Gastroesophageal sphincter (tissue), 4 donors: ENCODE measurements at places on chromosomes 1 and 21.

GRCh38 chr1:66182551-66183178, 351.3 kb upstream of the SGIP1 start:
- peak; percentile 89 for ATAC-seq

DNA sequence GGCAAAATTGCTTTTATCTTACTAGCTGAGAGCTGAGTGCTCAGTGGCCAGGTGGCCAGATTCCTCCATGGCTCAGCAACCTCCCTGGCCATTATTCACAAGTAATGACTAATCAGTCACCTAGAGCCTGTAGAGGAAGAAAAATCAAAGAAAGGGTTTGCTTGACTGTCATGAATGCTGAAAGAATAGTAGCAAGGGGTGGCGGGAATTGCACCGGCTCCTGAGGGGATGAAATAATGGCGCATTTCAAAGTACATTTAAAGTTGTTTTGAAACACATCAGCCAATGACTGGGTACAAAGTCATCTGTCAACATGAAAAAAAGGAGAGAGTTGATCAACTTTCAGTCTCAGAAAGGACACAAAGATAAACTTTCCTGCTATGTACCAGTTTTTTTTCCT, 99.5 kb downstream of the OMA1 start:
- ATAC-seq: no peak

- no peak for ATAC-seq
These were observed 32.7 kb upstream of the DHCR24 start for GRCh38 chr1:54919367-54920359.

DNA sequence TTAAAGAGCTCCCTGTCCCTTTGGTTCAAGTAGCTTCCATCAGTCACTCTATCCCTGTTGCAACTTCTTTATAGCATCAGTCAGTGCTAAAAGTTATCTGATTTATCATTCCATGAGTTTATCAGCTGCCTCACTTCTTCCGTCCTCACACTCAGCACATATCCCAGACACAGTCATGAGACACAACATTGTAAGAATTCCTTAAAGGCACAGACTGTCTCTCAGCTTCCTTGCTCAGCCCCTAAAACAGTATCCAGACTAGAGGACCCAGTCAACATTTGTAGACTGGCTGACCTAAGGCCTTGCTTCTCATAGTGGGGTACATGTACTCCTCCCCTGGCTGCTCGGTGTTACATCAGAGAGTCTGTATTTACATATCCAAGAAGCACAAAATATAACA, 164.9 kb upstream of the ADGRL2 start:
- ATAC-seq: no peak

DNA sequence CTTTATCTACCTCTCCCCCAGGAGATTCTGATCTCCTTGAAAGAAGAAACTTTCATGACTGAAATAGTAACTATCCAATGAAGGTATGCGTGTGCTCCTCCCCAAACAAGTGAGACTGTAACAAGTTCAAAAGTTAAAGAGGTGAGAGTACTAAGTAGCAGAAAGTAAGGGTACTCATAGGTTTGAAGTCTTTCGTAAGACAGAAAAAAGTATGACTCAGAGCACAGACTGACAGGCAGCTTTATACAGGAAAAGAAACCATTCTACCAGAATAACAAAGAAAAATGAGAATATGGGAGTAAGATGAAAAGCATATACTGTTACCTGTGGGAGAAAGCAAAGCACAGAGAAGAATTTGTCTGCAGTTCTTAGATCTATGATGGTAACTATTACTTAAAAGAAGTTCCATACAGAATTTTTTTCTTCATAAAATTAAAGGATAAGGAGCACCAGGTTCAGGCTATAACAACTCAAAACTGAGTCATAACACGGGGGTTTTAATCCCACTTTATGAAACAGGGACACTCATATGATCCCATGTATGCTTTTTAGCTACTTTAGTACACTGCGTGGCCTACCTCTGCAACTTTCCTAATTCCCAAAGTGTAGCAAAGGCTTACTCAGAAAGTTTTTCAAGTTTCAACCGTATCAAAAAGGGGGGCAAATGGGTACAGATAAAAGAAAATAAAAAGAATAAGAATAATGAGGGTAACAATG, 52.0 kb downstream of the FOXJ3 start:
- no peak for ATAC-seq

DNA sequence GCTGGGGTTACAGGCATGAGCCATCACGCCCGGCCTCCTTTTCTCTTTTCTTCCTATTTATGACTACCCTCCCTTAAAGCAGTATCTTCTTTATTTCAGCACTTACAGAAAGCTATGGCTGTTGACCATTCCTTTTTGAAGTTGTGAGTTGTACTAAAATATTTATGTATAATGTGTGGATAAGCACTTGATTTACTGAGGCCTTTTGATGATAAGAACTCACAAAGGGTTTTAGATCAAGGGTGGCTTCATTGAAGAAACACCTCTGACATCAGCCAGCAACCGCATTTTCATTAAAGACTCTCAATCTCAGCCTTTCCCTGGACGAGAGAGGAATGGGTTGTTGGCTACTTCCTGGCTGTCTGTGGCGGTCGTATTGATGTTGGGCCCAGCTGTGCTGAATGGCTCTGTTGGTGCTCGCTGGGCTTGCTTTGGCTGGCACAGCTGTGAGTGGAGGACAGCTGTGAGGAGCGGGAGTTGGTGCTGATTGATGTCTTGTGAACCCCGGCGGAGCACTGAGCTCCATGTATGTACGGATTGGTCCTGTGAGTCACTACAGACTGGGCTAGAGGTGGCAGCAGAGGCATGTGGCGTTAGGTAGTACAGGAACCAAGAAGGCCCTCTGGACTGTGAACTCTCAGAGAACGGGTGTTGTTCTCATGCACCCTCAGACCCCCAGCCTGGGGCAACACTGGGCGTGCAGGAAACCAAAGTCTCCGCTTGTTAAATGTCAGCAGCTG, 208.8 kb downstream of the KIF26B start:
- ATAC-seq: no peak

DNA sequence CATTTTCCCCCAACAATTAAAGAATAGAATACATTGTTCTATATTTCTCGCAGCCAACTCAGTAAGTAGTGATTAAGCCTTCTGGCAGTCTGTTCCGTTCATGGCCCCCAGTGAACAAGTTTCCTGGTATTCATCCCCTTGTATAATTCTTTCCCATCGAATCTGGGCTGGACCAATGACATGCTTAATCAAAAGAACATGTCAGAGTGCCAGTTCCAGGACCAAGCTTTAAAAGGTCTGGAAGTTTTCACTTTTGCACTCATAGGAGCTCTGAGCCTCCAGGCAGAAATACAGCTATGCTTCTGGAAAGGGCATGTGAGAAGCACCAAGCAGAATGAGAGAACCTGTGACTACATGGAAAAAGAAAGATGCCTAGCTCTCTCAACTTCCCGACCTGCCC, 22.5 kb upstream of the DPYD start:
- no peak for ATAC-seq

- ATAC-seq: no peak
These were observed 77.6 kb downstream of the PLXNA2 start for GRCh38 chr1:208166340-208167138.

- no peak for ATAC-seq
These were observed 99.3 kb downstream of the GLUL start for GRCh38 chr1:182292193-182292741.

DNA sequence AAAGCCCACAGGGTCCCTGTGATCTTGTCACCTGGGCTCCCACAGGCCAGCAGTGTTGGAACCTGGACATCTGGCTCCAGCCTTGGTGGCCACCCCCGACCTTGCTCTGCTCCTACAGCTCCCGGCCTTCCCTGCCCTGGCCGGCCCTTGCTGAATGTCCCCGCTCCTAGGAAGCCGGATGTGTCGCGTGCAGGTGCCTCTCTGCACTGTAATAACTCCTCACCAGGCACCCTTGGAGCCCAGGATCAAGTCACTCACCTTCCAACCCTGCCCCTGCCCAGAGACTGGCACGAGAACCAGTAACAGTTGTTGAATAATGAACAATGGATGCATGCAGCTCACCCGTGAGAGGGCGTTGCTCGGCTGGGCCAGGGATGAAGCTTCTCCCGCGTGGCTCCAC, 12.1 kb downstream of the PDE9A start:
- ATAC-seq: no peak

DNA sequence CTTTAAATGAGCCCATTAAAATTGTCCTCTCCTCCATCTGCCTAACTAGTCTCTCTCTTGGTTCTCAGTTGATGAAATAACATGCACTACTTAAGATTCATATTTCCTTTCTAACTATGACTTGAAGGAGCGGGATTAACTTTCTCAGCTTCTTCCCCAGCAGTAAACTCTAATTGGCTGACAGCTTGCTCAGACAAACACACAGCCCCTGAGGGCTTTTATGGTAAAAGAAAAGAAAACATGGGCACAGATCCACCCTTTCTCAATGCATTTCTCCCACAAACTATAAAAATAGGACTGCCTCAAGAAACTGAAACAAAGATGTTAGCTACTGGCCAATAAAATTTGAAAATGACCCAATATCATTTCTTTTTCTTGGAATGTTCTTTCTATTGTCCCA, 703.1 kb downstream of the ADGRL2 start:
- no peak for ATAC-seq

DNA sequence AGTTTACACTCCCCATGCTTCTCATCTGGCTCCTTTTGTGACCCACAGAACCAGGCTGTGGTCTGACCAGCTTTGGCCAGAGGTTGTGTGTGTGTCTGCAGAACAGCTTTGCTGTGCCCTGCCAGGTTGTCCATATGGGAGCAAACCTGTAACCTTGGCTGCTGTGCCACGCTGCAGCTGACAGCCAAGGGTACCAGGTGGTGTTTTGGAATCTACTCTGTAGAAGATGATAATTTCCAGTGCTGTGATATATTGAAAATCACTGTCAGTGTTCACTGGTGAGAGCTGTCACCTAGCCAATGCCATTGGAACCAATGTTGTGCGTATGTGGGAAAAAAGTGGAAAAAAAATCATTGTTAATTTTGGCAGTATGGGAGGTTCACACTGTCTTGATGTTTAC, 18.2 kb downstream of the CENPF start:
- ATAC-seq: no peak

- no peak for ATAC-seq
These were observed 49.5 kb downstream of the NRDC start for GRCh38 chr1:51829058-51829457.

GRCh38 chr1:182278144-182279054, 113.2 kb downstream of the GLUL start:
- no peak for ATAC-seq

DNA sequence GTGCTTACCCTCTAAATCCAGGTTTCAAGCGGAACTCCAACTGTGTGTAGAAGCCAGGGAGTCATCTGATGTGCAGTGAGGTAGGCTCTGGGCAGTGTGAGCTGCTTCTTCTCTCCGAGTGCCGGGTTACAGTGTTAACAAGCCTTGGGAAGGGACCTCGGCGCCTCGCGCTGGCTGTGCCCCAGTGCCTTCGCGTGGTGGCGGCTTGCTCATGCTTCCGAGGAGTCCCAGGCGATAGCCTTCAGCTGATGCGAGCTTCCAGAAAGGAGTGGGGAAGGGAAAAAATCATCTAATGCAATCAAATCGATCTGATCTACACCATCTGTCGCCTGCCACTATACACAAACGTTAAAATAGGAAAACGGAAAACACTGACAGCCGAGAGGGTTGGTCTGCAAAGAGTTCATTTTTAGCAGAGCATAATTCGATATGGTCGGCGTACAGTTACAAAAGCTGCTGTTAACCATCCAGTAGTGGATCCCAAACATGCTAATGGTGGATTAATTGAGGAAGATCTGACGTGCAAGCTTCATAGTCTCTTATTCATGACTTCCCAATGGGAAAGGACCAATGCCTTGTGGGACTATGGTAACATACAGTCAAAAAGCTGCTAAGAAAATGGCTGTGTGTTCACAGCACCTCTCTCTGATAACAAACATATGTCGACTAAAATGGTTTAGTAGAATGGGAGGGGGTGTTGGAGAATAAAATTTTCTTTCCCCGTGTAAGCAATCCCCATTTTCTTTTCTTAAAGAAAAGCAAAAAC, 128.7 kb upstream of the DPYD start:
- no peak for ATAC-seq

DNA sequence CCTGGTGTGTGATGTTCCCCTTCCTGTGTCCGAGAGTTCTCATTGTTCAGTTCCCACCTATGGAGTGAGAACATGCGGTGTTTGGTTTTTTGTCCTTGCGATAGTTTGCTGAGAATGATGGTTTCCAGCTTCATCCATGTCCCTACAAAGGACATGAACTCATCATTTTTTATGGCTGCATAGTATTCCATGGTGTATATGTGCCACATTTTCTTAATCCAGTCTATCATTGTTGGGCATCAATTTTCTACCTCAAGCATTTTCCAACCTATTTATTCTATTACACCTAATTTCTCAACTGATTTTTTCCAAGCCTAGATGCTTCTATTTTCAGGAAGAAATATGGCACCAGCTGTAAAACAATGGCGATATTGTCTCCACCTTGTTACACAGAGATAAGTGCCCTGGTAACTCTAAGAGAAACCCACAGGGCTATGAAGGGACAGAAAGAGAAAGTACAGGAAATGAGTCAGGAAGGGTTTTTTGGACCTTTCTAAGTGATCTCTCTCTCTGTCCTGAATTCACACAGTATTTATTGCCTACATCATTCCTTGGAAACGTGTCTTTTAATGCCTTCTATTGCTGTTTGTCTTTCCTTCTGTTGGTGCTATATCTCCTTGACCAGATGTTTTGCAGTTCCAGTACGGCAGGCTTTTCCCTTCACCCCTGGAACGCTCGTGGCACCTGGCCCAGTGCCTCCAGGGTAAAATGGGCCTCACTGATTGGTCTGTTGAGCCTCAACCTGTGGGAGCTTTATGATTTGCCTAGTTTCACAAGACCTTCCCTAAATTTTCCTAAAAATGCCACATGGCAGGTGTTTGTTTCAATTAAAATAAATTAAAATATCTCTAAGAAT, 14.6 kb upstream of the JAK1 start:
- no peak for ATAC-seq

GRCh38 chr21:43282358-43283120, 113.7 kb downstream of the CRYAA start:
- ATAC-seq: no peak

DNA sequence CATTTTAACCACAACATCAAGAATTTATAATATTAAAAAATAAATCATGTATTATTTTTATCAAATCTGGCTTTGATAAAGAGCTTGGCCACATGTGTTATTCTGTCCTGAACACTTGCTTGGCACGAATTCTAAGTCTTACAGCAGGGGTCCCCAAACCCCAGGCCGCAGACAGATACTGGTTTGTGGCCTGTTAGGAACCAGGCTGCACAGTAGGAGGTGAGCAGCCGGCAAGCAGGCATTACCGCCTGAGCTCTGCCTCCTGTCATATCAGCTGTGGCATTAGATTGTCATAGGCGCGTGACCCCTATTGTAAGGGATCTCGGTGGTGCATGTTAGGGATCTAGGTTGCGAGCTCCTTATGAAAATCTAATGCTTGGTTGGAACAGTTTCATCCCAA, 127.6 kb upstream of the IVNS1ABP start:
- ATAC-seq: no peak
